ENCODE measurements at places on chromosomes 1 and 21. TPM values are rescaled to one million over a fixed set of nuclear protein-coding genes. Genes with fewer than 3 reads are reported as not detected.

- DNase-seq: no peak
These were observed 157.1 kb downstream of the ELAVL4 start for GRCh38 chr1:50265790-50266314.

DNA sequence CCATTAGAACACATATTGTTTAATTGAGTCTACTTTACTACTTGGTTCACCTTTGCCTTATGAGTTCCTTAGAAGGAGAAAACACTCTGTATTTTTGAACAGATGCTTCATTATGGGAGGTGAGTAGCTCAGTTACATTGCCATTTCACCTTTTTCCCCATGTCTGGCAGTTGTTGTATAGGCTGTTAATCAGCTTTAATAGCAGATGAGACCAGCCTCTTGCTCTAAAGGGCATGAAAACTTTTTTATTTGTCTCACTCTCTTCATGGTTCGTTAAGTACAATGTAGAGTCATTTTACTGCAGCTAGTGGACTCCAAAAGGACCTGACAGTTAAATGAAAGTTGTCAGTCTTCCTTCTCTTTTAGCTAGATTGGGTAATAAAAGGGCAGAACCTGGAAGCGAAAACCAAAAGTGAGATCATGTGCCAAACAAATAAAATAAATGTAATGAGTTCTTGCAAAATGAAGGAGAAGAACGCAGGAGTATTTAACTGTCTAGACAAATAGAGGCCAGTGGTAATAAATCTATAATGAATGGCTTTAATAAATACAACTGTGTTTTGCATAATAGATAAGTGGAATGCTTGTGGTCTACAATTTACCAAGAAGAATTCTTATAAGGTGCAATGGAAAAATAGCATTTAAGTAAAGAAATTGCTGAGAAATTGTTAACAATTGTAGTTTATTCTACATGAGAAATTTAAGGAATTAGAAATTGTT, 180.0 kb upstream of the NEGR1 start:
- no peak for DNase-seq

DNA sequence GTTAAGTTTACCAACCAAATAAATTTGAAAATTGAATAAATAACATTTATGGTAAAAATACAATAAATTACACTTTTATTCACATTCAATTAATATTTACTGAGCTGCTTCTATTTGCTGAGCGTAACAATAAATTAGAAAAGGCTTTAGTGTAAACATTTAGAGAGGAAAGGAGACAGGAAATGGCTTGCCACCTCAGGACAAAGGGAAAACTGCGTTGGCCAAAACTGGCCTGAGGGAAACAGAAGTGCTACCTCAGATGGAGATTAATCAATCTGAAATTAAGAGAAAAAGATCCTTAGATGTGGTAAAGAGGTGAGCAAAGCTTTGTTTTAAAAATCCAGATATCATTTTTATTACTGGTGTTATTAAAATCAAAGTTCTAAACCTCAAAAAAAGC, 128.0 kb downstream of the SLC44A5 start:
- no peak for DNase-seq

- no peak for DNase-seq
These were observed 11.2 kb upstream of the H3-3A start for GRCh38 chr1:226051365-226051764.

- no peak for DNase-seq
These were observed 46.2 kb downstream of the DDR2 start for GRCh38 chr1:162678439-162678838.

DNA sequence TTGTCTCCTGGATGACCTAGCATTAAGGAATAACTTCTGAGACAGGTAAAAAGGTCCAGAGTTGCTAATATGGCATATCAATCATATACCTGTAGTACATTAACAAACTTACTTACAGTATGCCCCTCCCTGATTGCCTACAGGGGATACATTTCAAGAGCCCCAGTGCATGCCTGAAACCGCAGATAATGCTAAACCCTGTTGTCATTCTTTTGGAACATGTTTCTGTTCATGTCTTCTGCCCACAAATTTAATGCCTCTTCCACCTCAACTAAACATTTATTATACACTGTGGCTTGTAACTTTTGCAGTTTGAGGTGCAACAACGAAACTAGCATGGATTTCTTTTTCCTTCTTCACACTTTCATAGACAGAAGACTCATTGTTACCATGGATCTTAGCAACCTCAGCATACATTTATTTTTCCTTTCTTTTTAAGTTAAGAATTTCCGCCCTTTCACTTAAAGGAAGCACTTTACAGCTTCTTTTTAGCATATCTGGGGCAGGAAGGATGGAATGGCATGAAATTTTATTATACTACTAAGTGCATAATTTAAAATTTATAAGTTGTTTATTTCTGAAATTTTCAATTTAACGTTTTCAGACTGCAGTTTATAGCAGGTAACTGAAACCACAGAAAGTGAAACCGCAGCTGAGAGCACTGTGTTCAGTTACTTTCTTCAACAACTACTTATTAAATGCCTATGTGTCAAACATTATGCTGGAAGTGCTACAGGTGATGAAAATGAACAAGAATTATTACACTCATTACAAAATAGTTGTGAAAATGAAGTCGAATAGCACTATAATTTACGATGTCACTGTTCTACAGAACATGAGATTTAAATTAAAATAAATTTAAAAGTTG, 25.3 kb downstream of the F13B start:
- DNase-seq: no peak

- DNase-seq: no peak
These were observed 122.5 kb upstream of the FOXD3 start for GRCh38 chr1:63199706-63200335.

GRCh38 chr1:154193821-154194220, 1.9 kb upstream of the TPM3 start:
- no peak for DNase-seq

DNA sequence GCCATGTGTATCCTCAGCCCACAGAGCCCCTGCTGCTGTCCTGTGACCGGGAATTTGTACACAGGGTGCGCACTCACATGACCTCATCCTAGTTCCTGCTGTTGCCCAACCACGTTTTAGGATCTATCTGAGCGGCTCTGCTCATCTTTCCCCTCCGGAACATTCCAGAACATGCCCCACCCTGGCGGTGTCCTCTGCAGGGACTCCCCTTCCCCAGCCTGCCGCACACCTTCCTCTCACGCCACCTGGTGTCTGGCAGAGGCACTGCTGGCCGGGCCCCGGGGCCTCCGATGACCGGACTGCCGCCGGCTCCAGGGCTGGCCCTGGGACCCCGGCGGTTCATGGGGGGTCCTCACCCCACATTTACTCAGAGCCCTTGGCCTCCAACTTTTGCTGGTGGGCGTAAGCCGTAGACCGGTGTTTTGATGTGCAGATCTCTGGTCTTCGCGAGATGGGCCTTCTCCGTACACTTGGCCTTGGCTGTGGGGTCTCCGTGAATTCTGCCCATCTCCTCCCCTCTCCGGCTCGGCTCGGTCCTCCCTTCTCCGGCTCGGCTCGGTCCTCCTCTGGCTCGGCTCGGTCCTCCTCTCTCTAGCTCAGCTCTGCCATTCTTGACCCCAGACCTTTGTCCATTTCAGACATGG, 29.5 kb downstream of the ARHGEF16 start:
- peak; percentile 87 for DNase-seq

- DNase-seq: no peak
These were observed 281.2 kb upstream of the PLXNA2 start for GRCh38 chr1:208525417-208525816.

Gene KCND3
- total RNA-seq: not detected

Gene RAB3B
- total RNA-seq: 0.34 TPM

Gene PER3
- total RNA-seq: 16.8 TPM

Gene SLAMF9
- not detected for total RNA-seq
